ENCODE measurements at places on chromosomes 1 and 21.

DNA sequence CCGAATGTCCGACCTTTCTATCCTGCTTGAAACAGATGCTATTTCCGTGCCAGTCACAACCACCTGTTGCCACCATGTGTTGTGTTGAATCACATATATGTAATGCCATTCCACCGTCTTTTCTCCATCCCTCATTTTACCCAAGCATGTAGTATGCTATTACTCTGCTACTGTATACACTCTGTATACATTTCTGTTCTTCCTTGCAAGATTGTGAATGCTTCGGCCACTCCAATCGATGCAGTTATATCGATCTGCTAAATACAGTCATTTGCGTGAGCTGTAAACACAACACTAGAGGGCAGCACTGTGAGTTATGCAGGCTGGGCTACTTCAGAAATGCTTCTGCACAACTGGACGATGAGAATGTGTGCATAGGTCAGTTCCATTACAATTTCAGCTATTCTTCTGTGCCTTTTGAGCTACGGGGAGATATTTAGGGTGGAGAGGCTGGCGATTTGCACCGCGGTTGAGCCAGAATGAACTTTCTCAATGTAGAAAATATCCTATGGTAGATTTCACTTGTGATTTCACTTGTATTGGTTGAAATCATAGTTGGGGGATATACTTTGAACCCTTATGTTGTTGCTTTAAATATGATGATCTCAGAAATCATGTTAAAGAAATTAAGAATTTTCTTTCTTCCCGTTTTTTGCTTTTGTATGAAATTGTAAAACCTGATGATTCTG lies 289.8 kb downstream of the NTNG1 start:
- DNase-seq: no peak

GRCh38 chr1:235265900-235266299 lies 62.1 kb downstream of the ARID4B start:
- no peak for DNase-seq

- no peak for DNase-seq
Measured at GRCh38 chr1:107787299-107787698, 177.7 kb downstream of the VAV3 start.

GRCh38 chr1:208238710-208239472 lies 5.3 kb downstream of the PLXNA2 start:
- peak; percentile 24 for DNase-seq

DNA sequence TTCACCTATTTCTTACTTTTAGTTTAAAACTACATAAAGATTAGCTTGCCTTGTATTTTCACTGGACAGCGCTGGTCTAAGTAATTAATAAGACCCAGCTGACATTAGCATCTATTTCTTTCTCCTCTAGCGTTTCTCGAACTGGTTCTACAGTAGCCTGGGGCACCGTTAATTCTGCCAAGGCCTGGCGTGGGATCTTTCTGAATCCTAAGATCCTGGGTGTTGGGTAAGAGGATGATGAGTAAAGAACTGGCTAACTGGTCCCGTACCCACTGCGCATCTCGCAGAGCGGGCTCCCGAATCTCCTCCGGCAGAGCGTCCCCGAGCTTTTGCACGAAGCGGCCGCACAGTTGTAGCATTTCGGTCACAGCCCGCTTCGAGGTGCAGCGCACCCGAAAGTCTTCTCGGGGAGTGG lies 309 bp downstream of the NSL1 start:
- no peak for DNase-seq

- no peak for DNase-seq
Measured at GRCh38 chr1:99986656-99987225, 16.9 kb downstream of the SLC35A3 start.

Data from CD4-positive, alpha-beta memory T cell (primary cell).